ENCODE measurements at places on chromosomes 2 and 18. TPM values are rescaled to one million over a fixed set of nuclear protein-coding genes. Genes with fewer than 3 reads are reported as not detected.

The NIF3L1 gene
- 23.2 TPM for total RNA-seq

GRCh38 chr18:76474824-76475223, 20.2 kb downstream of the ZNF516 start:
- H3K4me1 ChIP-seq = peaks cover 44% of the 10 kb centered on the region
- H3K4me3 ChIP-seq = no peak overlapping the region
- peaks cover 5% of the 10 kb centered on the region for H3K27me3 ChIP-seq

- H3K36me3 ChIP-seq = peaks cover 4% of the 10 kb centered on the region
- DNase-seq = no peak
- no peak overlapping the region for H3K4me3 ChIP-seq
- no peak overlapping the region for H3K27ac ChIP-seq
- peaks cover 26% of the 10 kb centered on the region for H3K4me1 ChIP-seq
These were observed 50.4 kb downstream of the MFSD6 start for GRCh38 chr2:190458352-190459107.

GRCh38 chr18:33195795-33196194, 244.7 kb downstream of the CCDC178 start:
- no peak overlapping the region for H3K4me3 ChIP-seq
- H3K36me3 ChIP-seq = no peaks in the 10 kb centered on the region
- H3K4me1 ChIP-seq = no peaks in the 10 kb centered on the region
- DNase-seq = no peak
- no peaks in the 10 kb centered on the region for H3K27me3 ChIP-seq
- H3K27ac ChIP-seq = no peak overlapping the region

- H3K4me3 ChIP-seq = no peak overlapping the region
- no peak overlapping the region for H3K27ac ChIP-seq
- no peaks in the 10 kb centered on the region for H3K36me3 ChIP-seq
- no peak for DNase-seq
- H3K27me3 ChIP-seq = no peaks in the 10 kb centered on the region
These were observed 1586.8 kb upstream of the ACVR2A start for GRCh38 chr2:146258071-146258470.

DNA sequence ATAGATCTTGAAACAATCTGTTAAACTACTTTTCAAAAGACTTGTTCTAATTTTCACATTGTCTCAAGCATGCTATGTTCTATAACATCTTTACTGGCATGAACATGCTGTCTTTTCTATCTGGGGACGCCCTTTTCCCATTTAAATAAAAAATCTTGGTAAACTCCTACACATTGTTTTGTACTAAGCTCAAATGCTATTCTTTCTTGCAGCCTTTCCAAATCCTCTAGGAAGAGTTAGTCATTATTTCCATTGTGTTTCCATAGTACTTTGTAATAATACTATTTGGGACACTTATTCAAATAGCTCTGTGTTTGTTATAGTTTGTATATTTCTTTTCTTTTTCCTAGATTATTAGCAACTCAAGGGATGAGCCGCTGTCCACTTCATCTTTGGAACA, 828.6 kb upstream of the FSHR start:
- no peak for DNase-seq
- no peaks in the 10 kb centered on the region for H3K4me1 ChIP-seq
- H3K36me3 ChIP-seq = no peaks in the 10 kb centered on the region
- no peak overlapping the region for H3K27ac ChIP-seq
- no peak overlapping the region for H3K4me3 ChIP-seq

All from natural killer cell treated with Interleukin-12 subunit alpha and Interleukin-12 subunit beta and Interleukin-15 and Interleukin-18, amount 100 ng/mL, for 72 hours (primary cell).